ENCODE measurements at places on chromosomes 2 and 18.

DNA sequence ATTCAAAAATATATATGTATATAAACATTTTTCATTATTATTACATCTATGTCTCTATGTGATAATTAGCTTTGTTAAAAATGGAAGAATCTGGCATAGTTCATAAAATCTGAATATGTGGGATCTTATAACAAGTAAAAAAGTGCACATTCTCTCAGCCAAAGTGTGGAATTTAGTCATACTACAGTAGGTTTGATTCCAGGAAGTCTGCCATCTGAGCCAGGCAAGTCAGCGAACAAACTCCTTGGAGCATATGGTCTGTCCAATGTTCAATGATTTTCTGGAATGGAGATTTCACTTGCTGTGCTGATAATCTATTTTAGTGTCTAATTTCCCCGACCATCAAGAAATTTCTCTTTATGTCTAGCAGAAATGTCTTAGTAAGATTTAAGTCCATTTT lies 1033.2 kb upstream of the NXPH2 start:
- DNase-seq: no peak

- DNase-seq: peak; percentile 2
These were observed 102.0 kb downstream of the MAP2 start for GRCh38 chr2:209525834-209526281.

DNA sequence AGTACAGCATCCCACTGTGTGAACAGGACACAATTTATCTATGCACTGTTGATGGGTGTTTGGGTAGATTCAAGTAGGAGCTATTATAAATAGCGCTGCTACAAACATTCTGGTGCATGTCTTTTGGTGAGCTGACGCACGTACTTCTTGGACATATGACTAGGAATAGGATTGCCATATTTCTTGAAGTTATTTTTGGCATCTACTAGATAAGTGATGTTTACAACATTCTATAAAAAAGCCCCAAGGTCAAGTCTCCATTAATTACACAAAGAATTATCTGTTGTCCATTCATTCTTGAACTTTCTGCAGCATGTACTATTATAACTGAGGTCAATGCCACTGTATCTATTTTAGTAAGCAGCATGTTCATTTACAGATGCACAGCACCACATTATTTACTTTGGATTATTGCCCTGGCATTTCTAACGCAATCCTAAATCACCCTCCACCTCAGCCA lies 225.5 kb upstream of the TMEM200C start:
- DNase-seq: no peak

DNA sequence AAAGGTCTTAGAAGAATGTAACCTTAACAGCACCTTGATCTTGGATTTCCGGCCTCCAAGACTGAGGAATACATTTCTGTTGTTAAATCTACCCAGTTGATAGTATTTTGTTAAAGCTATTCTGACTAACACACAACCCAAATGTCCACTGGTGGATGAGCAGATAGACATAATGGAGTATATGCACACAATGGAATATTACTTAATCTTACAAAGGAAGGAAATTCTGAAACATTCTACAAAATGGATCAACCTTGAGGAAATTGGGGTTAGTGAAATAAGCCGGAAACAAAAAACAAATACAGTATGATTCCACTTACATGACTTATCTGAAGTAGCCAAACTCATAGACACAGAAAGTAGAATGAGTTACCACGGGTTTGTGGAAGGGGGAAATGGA lies 168.7 kb downstream of the ZNF804A start:
- DNase-seq: no peak

DNA sequence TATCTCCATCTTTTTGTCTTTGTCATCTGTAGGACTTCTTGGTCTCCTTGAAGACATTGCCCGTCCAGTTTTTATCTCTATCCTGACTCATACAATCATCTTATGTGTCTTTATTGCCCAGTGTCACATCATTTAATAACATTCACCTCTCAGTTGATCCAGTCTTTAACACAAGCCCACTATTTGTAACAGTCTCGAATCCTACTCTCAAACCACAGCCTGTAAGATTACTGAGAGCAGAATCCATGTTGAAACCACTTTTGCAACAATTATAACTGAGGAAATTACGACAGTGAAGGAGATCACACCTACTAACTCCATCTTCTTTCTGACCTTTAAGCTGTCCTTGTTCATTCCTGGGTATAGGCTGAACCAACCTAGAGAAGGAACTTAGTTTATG lies 1206.0 kb upstream of the ZEB2 start:
- DNase-seq: no peak

- DNase-seq: no peak
These were observed 5.2 kb downstream of the GNLY start for GRCh38 chr2:85699325-85699724.

DNA sequence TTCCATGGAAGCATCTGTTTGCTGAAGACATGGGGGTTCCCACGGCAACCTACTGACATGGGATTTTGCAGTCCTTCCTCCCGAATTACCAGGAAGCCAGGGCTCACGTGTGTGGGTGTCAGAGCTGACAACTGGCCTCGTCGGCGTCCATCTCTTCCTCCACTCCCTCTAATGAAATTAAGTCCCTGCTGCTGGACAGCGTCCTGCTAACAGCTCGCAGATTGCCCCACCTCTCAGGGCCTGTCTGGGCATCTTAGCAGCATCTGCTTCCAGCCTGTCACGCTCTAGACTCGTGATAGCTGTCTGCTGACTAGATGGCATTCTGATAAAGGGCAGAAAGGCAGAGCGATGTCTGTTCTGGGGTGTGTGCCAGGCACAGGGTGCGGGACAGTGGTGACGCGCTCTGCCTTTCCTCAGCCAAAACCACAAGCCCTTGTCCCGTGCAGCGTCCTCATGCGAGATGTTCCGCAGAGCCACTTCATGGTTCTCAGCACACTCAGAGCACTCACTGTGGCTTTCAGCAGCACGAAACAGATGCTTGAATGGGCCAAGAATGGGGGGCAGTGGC lies 161.1 kb downstream of the ARL4C start:
- peak; percentile 13 for DNase-seq

All from HTR-8/SVneo (cell line).